Suppressor macrophage treated with lipopolysaccharide for 4 hours (primary cell): ENCODE measurements at places on chromosomes 5 and 9.

GRCh38 chr9:4517274-4517673, 27.0 kb downstream of the SLC1A1 start:
- DNase-seq: no peak

GRCh38 chr9:20319641-20320337, 302.5 kb downstream of the MLLT3 start:
- no peak for DNase-seq

DNA sequence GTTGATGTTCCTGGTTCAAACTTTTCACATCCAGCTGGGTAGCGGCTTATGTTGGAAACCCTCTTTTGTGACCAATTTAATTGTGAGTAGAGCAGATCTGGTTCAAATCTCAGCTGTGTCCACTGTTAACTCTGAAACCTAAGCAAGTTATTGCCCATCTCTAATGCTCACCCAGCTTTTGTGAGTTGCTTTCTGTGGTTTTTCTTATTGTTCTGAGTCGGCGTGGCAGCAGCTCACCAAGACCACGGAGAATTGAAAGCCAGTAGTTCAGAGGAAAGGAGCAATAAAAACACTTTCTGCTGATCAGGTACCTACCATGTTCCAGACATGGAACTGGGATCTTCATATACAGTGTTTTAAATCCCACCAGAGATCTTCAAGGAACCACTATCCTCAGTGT, 114.4 kb downstream of the DOCK2 start:
- no peak for DNase-seq

- no peak for DNase-seq
Measured at GRCh38 chr9:6996061-6996854, 238.5 kb downstream of the KDM4C start.

GRCh38 chr9:69483886-69484422, 158.9 kb downstream of the ENTREP1 start:
- no peak for DNase-seq

GRCh38 chr9:136567651-136568287, 21.9 kb upstream of the NOTCH1 start:
- no peak for DNase-seq

GRCh38 chr5:129003232-129003631, 37.9 kb downstream of the SLC27A6 start:
- DNase-seq: no peak

GRCh38 chr5:159982421-159983173, 26.3 kb upstream of the TTC1 start:
- DNase-seq: no peak

DNA sequence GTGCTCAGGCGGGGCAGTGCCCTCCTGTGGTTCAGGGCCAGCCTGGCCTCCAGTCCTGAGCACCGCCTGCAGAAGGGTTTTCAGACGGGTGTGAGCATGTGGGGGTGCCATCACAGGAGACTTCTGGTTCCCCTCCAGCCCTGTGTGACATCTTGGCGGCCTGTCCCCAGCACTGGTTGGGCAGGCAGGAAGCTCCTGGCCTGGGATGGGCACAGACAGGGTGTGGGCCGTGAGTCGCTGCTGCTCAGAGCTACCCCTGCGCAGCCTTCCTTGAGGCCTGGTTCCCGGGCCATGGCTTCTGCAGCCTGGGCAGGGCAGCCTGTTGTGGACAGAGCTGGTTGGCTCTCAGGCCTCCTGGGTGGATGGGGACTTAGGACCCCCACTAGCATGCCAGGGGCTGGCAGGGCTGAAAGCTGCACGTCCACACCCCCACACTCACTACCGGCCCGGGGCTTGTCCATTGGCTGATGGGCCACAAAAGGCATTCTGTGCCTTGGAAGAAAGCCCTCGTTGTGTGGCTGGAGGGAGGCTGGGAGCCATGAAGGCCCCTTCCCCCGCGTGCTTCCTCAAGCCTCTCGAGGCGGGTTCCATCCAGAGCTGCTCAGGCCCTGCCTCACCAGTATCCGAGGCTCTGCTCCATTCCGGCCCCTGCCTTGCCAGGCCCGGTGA, 58.7 kb downstream of the RXRA start:
- no peak for DNase-seq

DNA sequence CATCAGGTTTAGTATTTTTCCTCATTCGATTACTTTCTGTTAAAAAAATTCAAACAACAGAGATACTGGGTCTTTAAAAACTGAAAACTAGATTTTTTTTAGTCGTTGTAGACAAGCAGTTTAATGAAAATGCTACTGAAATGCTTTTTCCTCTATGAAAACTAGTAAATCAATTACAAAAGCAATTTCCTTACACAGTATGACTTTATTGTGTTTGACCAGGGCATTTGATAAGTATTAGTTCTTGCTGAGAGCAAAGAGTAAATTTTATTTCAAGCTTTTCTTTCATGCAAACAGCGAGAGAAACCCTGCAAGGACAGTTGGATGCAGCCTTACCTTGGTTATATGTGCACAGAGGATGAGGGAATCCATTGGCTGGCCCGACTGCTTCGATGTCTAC, 308.5 kb downstream of the MAT2B start:
- no peak for DNase-seq

DNA sequence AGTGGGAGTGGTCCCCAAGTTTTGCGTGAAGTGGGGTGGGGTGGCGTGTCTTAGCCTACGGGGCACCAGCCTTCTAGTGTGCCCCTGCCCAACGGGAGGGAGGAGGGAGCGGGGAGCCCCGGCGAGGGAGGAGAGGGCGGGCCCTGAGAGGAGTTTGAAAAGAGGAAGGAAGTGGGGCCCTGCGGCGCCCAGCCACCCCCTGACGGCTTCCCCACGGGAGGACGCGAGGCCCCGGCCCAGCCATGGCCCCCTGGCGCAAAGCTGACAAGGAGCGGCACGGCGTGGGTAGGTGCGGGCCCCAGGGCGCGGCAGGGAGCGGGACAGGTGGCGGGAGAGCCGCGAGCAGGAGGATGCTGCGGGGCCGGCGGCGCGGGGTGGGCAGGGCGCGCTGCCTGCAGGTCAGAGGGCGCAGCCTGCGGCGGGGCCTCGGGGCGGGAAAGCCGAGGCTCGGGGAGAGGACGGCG, at the start of gene DOCK2:
Gene DOCK2, plus strand, starts transcription at position 191 of the 464 bp plus-strand sequence. Its CDS starts 52 bp downstream, at position 243.
- peak; percentile 70 for DNase-seq

- no peak for DNase-seq
Measured at GRCh38 chr5:68258531-68258930, 43.0 kb downstream of the PIK3R1 start.

DNA sequence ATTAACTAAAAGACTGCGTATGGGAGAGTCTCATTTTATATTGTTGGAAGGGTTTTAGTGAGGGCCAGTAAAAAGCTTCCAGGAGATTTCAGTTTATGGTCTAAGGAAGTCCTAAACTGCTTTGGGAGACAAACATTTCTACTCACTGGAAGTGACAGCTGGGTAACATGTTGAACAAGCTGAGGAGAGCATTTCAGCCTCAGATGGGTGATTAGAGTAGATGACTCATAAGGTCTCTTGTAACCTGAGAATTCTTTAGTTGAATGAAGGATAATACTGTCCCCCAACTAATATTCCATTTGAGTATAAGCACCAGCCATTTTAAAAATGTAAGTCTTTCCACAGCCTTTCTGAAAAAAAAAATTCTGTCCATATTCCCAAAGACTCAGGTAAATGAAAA, 218.0 kb upstream of the C9orf72 start:
- no peak for DNase-seq

- peak; percentile 90 for DNase-seq
Measured at GRCh38 chr9:272251-273213, 57.9 kb downstream of the DOCK8 start.

DNA sequence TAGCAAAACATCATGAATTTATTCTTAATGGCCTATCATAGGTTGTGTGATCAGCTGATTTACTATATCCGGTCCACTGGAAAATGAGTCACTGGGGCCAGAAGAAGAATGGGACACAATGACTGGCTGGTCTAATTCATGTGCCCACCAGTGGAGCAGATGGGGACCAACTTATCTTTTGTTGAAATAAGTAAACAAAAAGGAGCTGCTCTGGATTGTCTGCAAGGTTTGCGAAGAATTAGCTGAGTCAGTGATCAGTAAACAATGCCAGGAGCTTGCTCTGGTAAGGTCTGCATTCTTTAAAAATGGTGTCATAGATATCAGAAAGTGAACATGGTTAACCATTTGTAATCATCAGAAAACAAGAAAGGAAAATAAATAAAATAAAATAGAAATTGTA, 128.0 kb downstream of the RASEF start:
- no peak for DNase-seq

GRCh38 chr9:28847331-28847730, 1274.0 kb upstream of the C9orf72 start:
- DNase-seq: no peak

DNA sequence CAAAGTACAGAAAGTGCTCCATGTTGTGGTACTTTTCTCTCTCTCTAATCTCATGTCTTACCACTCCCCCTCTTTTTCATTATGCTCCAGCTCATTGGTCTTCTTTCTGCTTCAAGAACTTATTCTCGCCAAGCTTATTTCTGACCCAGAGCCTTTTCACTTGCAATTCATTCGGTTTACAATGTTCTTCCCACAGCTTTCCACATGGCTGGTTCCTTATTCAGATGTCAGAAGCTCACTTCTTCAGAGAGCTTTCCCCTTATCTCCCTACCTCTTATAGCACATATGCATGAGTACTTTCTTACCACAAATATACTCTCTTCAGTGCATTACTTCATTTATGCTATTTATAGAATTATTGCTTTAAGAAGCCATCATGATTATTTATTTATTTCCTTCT, 338.8 kb upstream of the ATP10B start:
- no peak for DNase-seq

DNA sequence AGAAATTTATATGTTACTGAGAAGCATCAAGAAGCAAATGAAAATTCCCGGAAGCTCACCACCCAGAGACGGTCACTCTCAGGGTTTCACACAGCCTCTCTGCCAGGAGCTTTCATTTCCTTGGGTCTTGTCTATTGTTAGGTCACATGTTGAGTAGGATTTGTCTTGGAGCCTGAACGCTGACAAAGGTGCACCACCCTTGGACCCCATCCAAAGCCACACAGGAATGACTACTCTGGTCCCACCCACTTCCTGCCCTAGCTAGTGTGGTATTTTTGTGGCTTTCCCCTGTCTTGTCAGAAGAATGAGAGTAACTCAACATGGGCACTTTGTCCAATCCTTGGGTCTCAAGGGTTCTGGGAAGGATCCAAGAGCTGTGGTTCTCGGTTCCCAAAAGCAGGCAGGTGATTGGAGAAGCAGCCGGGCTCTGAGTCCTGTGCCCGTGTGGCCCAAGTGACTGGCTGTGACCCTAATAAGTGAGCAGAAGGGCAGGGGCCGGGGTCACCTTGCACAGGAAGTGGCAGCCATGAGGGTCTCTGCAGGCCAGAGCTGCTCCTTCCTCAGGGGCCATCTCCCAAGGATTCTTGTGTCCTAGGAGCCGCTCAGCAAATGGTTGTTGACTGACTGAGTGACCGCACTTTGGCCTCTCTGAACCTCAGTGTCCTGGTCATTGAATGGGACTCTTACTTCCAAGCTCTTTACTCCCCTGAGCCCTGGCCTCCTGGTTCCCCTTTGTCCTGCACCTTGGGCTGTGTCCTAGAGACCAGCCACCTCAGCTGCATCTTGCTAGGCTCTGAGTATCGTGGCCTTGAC, 6.9 kb downstream of the FGD3 start:
- DNase-seq: peak; percentile 42

DNA sequence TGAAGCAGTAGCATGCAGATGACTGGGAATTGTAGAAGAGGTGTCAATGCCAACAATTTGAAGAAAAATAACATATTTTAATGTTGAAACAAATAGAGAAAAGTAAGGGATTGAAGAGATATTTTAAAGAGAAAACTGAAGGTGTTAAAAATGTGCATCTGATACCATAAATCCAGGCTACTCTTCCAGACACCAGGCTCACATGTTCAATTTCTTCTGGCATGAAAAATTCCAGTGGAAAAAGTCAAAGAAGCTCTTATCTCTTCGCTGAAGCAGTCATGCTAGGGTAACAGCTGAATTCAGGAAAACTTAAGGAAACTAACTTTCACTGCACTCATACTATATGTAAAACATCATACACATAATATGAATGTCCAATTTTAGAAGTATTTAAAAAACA, 335.0 kb downstream of the PDE4D start:
- no peak for DNase-seq

DNA sequence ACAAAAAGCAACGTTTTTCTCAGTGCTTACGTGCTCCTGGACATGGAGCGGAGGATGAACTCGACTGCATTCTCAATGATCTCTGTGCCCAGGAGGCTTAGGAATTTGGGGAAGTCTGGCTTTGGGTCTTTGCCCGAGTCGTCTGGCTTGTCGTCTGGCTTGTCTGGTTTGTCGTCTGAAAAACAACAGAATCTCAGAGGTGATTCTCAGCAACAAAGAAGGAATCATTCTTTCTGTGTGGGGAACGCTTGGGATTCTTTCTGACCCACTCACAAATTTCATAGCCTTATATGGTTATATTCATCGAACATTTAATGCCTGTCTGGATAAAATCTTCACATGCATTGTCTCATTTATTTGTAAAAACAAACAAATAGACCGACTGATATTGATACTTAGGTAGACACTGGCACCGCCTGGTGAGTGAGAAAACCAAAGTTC, 4.7 kb downstream of the C5orf46 start:
- DNase-seq: no peak

DNA sequence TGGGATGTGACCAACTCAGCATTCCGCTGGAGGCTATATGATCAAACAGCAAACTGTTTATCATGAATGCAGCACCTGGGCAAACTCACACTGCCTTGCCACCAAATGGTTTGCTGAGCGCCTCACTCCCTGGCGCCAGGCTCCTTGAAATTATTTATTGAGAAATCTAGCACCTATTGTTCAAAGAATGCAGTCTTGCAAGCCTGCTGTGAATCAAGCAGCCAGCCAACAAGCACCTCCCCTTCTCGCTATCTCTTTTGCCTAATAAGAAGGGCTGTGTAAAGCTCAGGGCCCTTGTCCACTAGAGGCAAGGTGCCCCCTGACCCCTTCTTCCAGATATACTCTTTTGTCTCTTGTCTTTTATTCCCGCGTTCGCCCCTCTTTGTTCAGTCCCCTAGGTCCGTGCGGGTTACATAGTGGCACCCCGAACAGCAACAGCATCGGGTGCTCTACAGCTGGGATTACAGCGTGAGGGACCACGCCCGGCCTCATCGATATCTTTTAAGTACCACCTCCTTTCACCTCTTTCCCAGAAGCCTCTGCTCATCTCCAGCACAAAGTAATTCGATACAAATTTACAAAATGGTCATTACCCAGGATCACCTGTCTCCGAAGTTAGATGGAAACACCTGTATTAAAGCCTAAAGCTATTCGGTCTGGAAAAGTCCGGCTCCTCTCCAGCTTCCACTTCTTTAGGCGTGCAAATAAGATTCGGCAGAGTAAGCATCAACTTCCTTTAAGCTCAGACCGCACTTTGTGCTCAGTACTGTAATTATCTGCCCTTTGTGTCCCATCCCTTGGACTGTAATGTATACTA, 896 bp downstream of the RIGI start:
- peak; percentile 33 for DNase-seq

DNA sequence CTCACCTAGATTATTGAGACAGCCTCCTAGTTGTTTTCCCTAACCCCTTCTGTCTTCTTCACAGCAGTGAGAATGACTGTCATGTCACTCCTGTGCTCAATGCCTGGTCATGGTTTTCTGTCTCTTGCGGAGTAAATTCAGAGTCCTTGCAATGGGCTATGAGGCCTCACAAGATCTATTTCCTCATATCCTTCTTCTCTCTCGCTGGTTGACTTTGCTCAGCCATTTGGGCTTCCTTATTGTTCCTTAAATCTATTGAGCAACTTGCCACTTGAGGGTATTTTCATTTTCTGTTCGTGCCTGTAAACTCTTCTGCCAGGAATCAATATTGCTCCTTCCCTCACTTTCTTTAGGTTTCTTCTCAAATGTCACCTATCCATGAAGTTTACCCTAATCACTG, 9.0 kb downstream of the PPP3R2 start:
- peak; percentile 91 for DNase-seq

GRCh38 chr9:38059233-38059936, 9.6 kb downstream of the SHB start:
- no peak for DNase-seq

GRCh38 chr9:114186605-114187289, 31.4 kb downstream of the COL27A1 start:
- DNase-seq: no peak
